ENCODE measurements at places on chromosomes 2 and 18.
A peak's percentile ranks its signal among the peaks of the same experiment; 100 is the strongest.

DNA sequence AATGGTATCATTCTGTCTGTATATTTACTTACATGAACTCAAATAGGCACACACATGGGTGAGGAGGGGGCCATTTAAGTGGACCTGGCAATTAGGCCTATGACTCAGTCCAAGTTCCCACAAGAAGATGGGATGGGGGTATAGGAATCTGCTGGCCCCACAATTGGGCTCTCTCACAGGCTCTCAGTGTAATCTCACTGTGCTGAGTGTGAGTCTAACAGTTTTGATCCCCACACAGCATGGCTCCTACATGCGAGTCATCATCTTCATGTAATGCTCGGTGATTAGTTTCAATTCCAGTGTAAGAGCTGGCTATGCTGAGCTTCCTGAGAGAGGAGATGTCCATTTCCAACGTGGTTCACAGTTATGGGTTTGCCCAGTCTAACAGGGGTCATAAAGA, 114.0 kb downstream of the GATA6 start:
- no peak for DNase-seq

GRCh38 chr2:196233805-196234475, 62.6 kb upstream of the STK17B start:
- DNase-seq: peak; percentile 60

- DNase-seq: no peak
Measured at GRCh38 chr18:40708726-40709125, 1246.3 kb upstream of the PIK3C3 start.

DNA sequence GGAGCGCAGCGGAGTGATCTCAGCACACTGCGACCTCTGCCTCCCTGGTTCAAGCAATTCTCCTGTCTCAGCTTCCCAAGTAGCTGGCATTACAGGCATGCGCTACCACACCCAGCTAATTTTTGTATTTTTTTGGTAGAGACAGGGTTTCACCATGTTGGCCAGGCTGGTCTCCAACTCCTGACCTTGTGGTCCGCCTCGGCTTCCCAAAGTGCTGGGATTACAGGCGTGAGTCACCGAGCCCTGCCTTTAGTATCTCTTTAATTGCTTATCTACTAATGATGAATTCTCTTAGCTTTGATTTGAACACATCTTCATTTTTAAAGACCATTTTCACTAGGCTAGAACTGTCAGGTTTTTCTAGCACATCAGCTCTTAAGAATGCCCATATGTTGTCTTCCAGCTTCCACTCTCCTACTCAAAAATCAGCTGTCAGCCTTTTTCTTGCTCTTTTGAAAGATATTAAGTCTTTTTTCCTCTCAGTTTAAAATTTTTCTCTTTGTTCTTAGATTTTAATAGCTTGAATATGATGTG, 16.1 kb upstream of the MFSD2B start:
- no peak for DNase-seq

- DNase-seq: no peak
Measured at GRCh38 chr2:183000846-183001245, 37.4 kb downstream of the NCKAP1 start.

DNA sequence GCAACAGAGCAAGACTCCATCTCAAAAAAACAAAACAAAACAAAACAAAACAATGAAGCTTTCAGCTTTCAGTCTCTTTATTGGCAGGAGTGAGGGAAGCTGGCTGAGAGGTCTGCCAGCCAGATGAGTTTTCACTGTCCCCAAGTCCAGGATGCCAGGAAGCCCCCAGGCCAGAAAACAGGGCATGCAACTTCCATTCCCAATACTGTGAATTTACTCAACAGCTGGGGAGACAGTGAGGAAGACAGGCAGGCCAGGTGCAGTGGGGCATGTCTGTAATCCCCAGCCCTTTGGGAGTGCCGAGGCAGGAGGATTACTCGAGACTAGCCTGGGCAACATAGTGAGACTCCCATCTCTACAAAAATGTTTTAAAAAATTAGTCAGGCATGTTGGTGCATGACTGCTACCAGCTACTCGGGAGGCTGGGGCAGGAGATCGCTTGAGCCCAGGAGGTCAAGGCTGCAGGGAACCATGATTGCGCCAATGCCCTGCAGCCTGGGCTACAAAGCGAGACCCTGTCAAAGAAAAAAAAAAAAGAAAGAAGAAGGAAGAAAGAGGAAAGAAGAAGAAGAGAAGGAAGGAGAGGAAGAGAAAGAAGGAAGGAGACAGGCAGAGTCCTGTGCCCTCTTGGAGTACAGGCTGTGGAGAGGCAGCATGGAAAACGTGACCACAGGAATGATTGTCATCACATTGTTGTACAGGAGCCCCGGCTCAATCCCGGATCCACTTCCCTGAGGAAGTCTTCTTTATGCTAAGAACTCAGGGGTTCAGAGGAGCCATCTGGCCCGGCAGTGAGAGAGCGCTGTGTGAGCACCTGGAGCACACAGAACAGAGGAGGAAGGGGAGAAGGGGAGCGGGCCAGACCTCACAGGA, 29.2 kb upstream of the POMC start:
- DNase-seq: peak; percentile 19

DNA sequence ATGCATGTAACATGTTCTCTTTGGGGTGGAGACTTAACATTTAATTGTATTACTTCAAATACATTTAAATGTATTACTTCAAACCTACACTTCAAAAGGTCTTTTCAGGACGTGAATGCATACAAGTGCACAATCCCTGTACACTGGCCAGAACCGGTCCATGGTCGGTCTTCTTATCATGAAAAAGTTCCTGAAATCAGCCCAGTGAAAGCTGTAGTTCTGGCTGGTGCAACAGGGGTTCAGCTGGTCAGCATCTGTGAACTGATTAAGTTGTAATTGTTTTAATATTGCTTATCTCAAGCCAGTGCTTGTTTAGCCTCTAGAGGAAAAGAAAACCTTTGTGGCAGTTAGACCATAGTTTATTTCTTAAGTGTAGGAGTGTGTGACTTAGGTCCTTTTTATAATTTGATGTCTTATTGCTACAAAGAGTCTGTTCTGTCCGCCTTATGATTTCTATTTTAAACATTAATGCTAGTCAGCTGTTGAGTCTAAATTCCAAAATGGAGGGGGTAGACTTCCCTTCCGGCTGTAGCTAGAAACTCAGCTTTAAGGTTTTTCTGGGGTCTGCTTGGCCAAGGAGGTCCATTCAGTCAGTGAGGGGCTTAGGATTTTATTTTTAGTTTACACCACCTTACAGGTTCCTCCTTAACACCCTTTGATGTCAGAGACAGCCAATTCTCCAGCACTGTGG, 768 bp upstream of the CYBRD1 start:
- no peak for DNase-seq

DNA sequence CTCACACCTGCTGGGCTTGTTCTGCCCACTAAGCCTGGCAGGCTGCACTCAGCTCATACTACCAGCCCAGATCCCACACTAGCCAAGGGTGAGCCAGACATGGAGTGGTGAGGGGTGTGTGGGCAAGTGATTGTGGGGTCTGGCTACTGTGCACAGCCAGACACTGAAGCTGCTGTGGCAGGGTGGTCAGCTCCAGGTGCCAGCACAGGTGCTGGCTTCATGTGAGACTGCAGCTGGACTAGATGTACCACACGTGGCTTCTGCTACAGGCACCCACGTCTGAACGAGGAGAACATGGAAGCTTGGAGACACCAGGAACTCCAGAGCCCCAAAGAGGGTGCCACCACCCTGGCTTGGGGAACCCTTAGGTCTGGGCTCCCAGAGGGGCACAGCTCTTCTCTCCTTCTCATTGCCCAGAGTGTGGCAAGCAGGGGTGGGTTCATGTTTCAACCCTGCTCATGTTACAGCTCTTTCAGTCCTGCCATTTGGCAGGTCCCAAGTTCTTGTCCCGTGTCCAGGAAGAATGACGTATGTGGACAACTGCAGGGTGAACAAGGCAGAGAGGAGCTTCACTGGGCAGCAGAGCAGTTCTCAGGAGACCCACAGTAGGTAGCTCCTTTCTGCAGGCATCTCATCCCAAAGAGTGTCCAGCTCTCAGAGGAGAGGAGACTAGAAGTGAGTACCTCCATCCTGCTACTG, 1624.2 kb upstream of the TMEFF2 start:
- no peak for DNase-seq

- DNase-seq: no peak
Measured at GRCh38 chr18:23105030-23105429, 30.3 kb upstream of the CABLES1 start.

GRCh38 chr2:44060990-44061389, 65.2 kb upstream of the LRPPRC start:
- no peak for DNase-seq

GRCh38 chr18:55219059-55219458, 259.8 kb upstream of the CCDC68 start:
- DNase-seq: no peak

Data from SK-MEL-5 (cell line).